Glomerular endothelial cell (primary cell): ENCODE measurements at places on chromosomes 1 and 21. TPM values are rescaled to one million over a fixed set of nuclear protein-coding genes. Genes with fewer than 3 reads are reported as not detected.

- DNase-seq = no peak
Measured at GRCh38 chr1:34066166-34066565, 98.9 kb downstream of the CSMD2 start.

CFAP107 gene
- total RNA-seq = not detected in 2 replicates

- no peak for DNase-seq
Measured at GRCh38 chr1:214524824-214525223, 26.6 kb downstream of the PTPN14 start.

DNA sequence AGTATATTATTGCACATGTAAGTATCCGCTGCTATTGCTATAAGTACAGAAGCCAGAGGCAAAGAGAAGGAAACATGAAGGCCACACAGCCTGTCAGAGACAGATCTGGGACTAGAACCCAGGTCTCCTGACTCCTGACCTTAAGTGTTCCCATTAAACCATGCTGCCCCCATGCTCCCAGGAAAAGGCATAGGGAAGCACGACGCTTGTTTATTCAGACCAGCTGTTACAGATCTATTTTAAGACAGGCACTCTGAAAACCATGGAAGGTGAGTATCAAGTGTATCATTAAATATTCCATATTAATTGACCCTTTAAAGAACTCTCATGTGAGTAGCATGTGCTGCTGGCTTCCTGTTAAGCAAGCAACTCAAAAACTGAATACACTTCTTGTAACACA is 11.4 kb downstream of the VAV3 start:
- DNase-seq = no peak

GRCh38 chr1:41689558-41689981 is 205.1 kb upstream of the EDN2 start:
- DNase-seq = no peak

GRCh38 chr1:102742426-102742825 is 365.9 kb downstream of the COL11A1 start:
- DNase-seq = no peak

DNA sequence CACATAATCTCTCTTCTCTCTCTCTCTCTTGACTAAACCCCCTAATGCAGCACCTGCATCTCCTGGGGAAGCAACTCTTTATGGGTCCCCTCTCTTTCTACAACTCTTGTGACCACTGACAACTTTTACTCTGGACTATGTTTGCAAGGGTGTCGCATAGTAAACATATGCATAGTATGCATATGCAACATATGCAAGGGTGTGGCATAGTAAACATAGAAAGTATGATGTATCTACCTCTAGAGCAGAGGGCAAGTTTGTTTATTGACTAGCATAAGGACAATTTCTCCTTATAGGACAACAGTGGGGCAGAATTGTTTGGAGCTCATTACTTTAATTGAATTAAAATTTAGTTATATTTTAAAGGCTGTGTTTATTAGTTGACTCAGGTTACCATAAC is 462.5 kb downstream of the AMY1C start:
- no peak for DNase-seq

PLA2G2F gene
- not detected in 2 replicates for total RNA-seq

- no peak for DNase-seq
Measured at GRCh38 chr1:232037774-232038388, 411.3 kb downstream of the DISC1 start.

GRCh38 chr1:234226819-234227165 is 146.5 kb upstream of the COA6 start:
- DNase-seq = no peak

DNA sequence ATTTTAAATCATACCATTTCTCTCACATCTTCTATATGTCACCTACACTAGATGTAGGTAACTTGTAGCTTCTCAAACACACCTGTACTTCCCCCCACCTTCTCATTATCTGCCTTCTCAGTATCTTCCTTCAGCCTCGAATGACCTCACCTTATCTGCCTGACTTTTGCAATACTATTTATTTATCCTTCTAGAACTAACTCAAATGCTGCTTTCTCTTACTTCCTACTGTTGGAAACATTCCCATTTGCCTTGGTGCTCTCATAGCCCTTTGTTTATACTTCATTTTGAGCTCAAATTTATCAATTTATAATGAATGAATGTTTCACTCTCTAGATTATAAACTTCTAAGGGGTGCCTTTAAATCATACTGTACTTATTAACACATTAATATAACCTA is 50.4 kb upstream of the KIAA1614 start:
- DNase-seq = no peak

ASPM gene
- total RNA-seq = 4.5 and 11.3 TPM in 2 replicates

- no peak for DNase-seq
Measured at GRCh38 chr21:36542312-36543101, 62.6 kb upstream of the CLDN14 start.

- DNase-seq = no peak
Measured at GRCh38 chr1:74504933-74505512, 7.4 kb downstream of the LRRC53 start.

- no peak for DNase-seq
Measured at GRCh38 chr21:18252680-18253079, 8.0 kb downstream of the CHODL start.

TRNP1 gene
- 65.4 and 169 TPM in 2 replicates for total RNA-seq

TMEM81 gene
- total RNA-seq = 0.39 and 2.3 TPM in 2 replicates

IARS2 gene
- total RNA-seq = 56.8 and 71.4 TPM in 2 replicates

CYP4Z1 gene
- not detected in 2 replicates for total RNA-seq

DNA sequence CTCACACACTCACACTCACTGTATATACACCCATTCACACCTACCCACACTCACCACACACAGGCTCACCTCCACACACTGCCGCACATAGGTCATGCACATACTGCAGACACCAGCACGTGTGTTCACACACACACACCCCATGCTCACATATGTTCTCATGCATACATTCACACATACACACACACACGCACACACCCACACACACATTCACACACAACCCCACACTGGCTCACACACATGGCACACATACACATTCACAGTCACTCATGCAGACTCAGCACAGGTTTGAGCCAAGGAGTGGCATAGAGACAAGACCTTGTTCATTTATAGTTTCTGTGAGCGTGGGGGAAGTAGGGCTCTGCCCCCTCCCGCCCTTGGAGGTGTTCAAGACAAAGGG is 41.1 kb upstream of the SLC30A1 start:
- DNase-seq = no peak

GRCh38 chr1:206456577-206457370 is 13.5 kb upstream of the IKBKE start:
- no peak for DNase-seq

GRCh38 chr1:61318319-61319125 is 236.2 kb downstream of the NFIA start:
- DNase-seq = no peak

- no peak for DNase-seq
Measured at GRCh38 chr1:198858033-198858432, 219.2 kb downstream of the PTPRC start.

- no peak for DNase-seq
Measured at GRCh38 chr1:8639148-8639547, 178.3 kb downstream of the RERE start.

GRCh38 chr1:205237526-205238484 is 10.1 kb downstream of the TMCC2 start:
- DNase-seq = no peak

GRCh38 chr1:76330991-76331603 is 256.6 kb downstream of the ST6GALNAC3 start:
- DNase-seq = peak; percentile 63

DNA sequence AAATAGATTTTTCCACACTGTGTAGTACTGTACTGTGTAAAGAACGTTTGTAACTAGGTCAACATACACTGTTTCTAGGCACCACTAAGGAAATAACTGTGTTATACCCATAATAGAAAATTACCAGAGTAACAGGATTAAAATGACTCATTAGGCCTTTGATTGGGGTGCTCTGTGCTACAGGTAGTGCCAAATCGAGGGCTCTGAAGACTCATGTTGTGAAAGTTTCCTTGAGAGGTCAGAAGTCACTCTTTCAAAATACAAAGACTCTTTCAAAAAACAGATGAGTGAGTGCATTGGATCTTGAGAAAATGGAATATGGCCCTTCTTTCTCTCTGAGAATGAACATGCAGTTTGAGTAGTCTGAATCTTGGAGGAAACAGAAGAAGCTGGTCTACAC is 143.0 kb downstream of the MRPL39 start:
- no peak for DNase-seq

DNA sequence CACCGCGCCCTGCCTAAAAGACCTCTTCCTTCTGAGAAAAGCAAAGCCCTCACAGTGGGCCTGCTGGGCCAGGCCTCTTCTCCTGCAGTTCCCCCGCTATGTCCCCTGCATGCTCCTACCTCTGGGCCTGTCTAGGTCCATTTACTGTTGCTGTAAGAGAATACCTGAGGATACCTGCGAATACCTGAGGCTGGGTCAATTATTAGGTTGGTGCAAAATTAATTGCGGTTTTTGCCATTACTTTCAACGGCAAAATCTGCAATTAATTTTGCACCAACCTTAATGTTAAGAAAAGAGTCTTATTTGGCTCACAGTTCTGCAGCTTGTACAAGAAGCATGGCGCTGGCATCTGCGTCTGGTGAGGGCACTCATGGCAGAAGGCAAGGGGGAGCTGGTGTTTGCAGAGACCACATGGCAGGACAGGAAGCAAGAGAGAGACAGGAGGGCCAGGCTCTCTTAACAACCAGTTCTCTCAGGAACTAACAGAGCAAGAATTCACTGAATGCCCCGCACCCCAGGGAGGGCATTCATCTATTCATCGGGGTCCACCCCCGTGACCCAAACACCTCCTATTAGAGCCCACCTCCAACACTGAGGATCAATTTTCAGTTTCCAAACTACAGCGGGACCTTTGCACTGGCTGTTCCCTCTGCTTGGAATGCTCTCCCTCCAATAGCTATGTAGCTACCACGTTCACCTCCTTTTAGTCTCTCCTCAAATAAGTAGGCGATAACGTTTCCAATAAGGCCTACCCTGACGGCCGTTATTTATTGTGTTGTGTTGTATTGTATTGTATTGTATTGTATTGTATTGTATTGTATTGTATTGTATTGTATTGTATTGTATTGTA is 9.6 kb upstream of the UTS2 start:
- no peak for DNase-seq

DNA sequence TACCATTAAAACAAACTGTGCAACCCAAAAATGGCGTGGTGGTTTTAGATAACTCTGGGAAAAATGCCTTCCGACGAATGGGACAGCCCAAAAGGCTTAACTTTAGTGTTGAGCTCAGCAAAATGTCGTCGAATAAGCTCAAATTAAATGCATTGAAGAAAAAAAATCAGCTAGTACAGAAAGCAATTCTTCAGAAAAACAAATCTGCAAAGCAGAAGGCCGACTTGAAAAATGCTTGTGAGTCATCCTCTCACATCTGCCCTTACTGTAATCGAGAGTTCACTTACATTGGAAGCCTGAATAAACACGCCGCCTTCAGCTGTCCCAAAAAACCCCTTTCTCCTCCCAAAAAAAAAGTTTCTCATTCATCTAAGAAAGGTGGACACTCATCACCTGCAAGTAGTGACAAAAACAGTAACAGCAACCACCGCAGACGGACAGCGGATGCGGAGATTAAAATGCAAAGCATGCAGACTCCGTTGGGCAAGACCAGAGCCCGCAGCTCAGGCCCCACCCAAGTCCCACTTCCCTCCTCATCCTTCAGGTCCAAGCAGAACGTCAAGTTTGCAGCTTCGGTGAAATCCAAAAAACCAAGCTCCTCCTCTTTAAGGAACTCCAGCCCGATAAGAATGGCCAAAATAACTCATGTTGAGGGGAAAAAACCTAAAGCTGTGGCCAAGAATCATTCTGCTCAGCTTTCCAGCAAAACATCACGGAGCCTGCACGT is 82.1 kb downstream of the PRDM2 start:
- DNase-seq = no peak

GRCh38 chr1:119266858-119267257 is 101.7 kb upstream of the HAO2 start:
- DNase-seq = no peak

FAM163A gene
- 0.44 and 1.5 TPM in 2 replicates for total RNA-seq

ELAVL4 gene
- not detected in 2 replicates for total RNA-seq

EFNA3 gene
- total RNA-seq = 1.5 and 4.0 TPM in 2 replicates

- no peak for DNase-seq
Measured at GRCh38 chr1:1137256-1138045, 21.6 kb upstream of the C1orf159 start.

GRCh38 chr1:80891871-80892270 is 908.9 kb upstream of the ADGRL2 start:
- DNase-seq = no peak

GRCh38 chr1:203289281-203289981 is 15.9 kb upstream of the BTG2 start:
- DNase-seq = no peak

GRCh38 chr21:15592271-15592860 is 137.4 kb upstream of the USP25 start:
- peak; percentile 27 for DNase-seq

DNA sequence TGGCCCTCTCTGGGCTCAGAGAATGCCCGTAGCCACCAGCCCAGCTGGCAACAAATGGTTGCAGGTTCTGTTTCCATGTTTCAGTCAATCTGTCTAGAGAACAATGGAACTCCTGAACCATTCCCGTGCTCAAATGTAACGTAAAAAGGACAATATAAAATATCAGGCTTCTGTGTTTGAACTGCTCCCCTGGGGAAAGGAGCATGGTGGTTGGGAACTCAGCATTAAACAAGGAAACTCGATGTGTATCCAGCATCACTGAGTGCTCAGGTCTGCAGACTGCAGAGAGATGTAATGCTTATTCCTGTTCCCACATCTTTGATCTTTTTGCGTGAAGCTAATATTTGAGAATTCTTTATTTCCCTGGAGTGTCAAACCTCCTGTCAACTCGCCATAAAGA is 326.5 kb downstream of the KIF26B start:
- no peak for DNase-seq

GRCh38 chr1:217182992-217183391 is 447.9 kb downstream of the GPATCH2 start:
- DNase-seq = no peak

GRCh38 chr1:26833432-26834405 is 7.2 kb downstream of the ZDHHC18 start:
- DNase-seq = no peak

WDR64 gene
- total RNA-seq = not detected in 2 replicates

DNA sequence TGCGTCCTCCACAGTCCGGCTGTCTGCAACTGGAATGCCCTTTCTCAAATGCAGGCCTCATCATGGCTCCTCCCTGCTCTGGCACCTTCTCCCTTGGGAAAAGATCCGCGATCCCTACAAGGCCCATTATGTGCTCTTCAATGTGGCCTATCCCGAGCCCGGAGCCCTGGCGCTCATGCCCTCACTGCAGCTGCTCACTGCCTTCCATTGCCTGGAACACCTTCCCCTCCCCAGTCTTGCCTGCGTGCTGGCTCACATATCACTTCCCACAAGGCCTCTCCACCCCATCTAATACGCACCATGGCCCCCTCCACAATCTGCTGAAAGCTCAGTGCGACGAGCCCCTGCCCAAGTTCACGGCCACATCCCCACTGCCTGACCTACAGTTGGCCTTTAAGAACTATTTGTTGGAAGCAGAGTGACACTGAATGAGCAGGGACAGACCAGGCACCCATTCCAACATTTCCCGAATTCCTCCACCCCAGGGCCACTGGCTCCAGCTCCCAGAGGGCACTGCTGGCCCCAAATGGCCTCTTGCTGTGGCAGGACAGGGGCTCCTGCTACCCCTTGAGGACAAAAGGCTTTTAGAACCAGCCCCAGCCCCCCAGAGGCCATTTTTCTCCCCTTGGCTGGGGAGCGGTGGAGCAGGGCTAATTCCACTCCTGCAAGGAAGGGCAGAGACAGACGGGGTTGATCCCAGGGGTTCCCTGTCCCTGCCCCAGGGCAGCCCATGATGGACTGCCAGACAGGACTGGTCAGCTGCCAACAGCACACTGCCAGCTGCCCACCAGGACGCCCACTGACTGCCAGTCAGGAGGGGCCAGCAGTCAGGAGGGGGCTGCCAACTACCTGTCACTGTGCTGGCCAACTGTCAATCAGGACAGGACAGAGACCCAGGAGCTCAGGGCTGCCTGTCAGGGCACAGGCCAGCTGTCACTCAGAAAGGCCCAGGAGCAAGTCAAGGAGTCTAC is 64.8 kb downstream of the DHRS3 start:
- DNase-seq = no peak
